T-helper 2 cell treated with Interferon-gamma antibody and Interleukin-4, amounts not matched to agents 5 μg/mL and 100 μg/mL, for 36 hours (primary cell): ENCODE measurements at places on chromosomes 2 and 18.
A peak's percentile ranks its signal among the peaks of the same experiment; 100 is the strongest.

- peaks cover 7% of the 10 kb centered on the region for H3K27me3 ChIP-seq
- H3K4me1 ChIP-seq: peaks cover 13% of the 10 kb centered on the region
- H3K27ac ChIP-seq: no peak overlapping the region
- H3K36me3 ChIP-seq: no peaks in the 10 kb centered on the region
- no peak overlapping the region for H3K4me3 ChIP-seq
- no peak for DNase-seq
These were observed 350.7 kb upstream of the MYT1L start for GRCh38 chr2:2681711-2682251.

DNA sequence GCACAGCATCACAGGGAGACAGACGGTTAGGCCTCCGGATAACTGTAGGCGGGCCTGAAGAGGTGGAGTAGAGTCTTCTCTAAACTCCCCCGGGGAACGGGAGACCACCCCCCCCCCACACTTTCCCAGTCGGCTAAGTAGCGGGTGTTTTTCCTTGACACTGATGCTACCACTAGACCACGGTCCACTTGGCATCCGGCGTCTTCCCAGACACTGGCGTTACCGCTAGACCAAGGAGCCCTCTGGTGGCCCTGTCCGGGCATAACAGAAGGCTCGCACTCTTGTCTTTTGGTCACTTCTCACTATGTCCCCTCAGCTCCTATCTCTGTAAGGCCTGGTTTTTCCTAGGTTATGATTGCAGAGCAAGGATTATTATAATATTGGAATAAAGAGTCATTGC lies 25.7 kb upstream of the NCL start:
- no peak for DNase-seq
- H3K4me3 ChIP-seq: no peak overlapping the region
- no peaks in the 10 kb centered on the region for H3K36me3 ChIP-seq
- H3K27ac ChIP-seq: no peak overlapping the region
- H3K4me1 ChIP-seq: peaks cover 16% of the 10 kb centered on the region

GRCh38 chr2:239293775-239294430 lies 106.9 kb downstream of the HDAC4 start:
- H3K4me1 ChIP-seq: peaks cover 55% of the 10 kb centered on the region
- no peaks in the 10 kb centered on the region for H3K27me3 ChIP-seq
- DNase-seq: peak; percentile 79

GRCh38 chr2:88841224-88841929 lies 149.9 kb downstream of the RPIA start:
- H3K27me3 ChIP-seq: peaks cover 15% of the 10 kb centered on the region
- H3K4me3 ChIP-seq: no peak overlapping the region
- DNase-seq: no peak
- peaks cover 6% of the 10 kb centered on the region for H3K4me1 ChIP-seq

DNA sequence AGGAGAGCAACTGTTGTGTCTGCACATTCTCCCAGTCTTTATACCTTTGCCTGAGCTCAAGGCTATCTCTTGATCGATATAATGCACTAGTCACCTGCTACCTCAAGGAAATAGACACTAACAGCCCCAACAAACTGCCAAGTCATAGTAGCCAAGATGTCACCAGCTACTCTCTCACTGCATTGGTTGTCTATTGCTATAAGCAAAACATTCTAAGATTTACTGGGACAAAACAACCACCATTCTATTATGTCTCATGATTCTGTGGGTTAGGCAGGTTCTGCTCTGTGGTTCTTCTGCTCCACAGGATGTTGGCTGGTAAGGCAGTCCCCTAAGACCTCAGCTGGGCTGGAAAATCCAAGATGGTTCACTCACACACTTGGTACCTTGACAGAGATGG lies 28.5 kb upstream of the MLPH start:
- no peak overlapping the region for H3K27ac ChIP-seq
- H3K4me3 ChIP-seq: no peak overlapping the region
- no peaks in the 10 kb centered on the region for H3K27me3 ChIP-seq
- no peak for DNase-seq
- peaks cover 12% of the 10 kb centered on the region for H3K4me1 ChIP-seq

- peaks cover 7% of the 10 kb centered on the region for H3K27me3 ChIP-seq
- peaks cover 31% of the 10 kb centered on the region for H3K4me1 ChIP-seq
- peak overlapping the region; percentile 99 for H3K27ac ChIP-seq
- no peak for DNase-seq
- H3K4me3 ChIP-seq: peak overlapping the region; percentile 94
- peaks cover 33% of the 10 kb centered on the region for H3K36me3 ChIP-seq
These were observed 2.3 kb downstream of the RNF103 start for GRCh38 chr2:86621280-86621943.

DNA sequence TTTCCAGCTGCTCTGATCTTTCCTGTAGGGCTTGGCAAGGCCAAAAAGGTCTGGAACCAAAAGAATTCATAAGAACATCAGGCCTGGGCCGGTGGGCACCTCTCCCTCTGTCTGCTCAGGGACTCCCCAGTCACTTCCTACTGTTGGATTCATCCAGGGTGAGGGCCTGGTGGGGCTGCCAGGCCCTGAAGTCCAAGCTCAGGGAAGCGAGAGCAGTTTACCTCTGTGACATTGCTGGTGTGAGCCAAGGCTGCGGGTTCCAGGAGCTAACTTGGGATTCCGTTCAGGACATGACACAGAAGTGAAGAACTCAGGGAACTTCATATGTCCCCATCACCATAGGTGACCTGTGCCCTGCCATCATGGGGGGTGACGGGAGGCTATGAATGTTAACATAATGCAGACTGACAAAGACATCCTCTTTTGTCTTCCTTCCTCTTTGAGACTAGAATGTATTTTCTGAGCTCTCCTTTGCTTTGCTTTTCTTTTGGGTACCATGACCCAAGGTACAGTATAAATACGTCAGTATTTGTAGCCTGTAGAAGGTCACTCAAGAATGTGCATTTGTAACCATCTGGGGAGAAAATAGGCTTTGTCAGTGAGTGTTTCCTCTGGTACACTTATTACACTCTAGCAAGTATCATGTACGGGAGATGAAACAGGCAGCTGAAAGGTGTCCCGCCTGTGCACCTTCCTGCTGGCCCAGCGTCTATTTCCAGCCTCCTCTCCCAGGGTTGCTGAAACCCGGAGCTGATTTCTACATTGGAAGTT lies 130.5 kb upstream of the SLC1A4 start:
- no peak for DNase-seq
- no peaks in the 10 kb centered on the region for H3K36me3 ChIP-seq
- no peaks in the 10 kb centered on the region for H3K27me3 ChIP-seq
- H3K4me1 ChIP-seq: peaks cover 12% of the 10 kb centered on the region
- no peak overlapping the region for H3K27ac ChIP-seq

DNA sequence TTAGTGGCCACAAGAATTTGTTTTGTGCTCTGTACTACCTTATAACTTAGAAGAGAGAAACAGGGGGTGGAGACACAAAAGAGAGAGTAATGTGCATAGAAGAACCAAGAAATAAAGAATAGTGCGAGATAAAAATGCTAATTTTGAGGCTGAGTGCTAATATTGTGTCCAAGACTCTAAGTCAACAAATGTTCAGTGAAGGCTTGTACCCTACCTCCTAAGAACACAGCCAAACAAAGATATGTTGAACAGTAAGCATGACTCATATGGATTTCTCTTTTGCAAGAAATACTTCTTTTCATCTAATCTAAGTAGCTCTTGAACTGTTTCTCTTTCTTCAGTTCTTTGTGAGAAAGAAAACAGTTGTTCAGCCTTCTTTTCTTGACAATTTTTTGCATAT lies 45.2 kb downstream of the GAREM1 start:
- H3K27ac ChIP-seq: no peak overlapping the region
- H3K36me3 ChIP-seq: no peaks in the 10 kb centered on the region
- peaks cover 8% of the 10 kb centered on the region for H3K27me3 ChIP-seq
- H3K4me3 ChIP-seq: no peak overlapping the region

- no peak for DNase-seq
- no peaks in the 10 kb centered on the region for H3K36me3 ChIP-seq
- H3K4me1 ChIP-seq: peaks cover 2% of the 10 kb centered on the region
- no peak overlapping the region for H3K4me3 ChIP-seq
- H3K27ac ChIP-seq: no peak overlapping the region
These were observed 64.4 kb upstream of the AFF3 start for GRCh38 chr2:100206731-100207255.

DNA sequence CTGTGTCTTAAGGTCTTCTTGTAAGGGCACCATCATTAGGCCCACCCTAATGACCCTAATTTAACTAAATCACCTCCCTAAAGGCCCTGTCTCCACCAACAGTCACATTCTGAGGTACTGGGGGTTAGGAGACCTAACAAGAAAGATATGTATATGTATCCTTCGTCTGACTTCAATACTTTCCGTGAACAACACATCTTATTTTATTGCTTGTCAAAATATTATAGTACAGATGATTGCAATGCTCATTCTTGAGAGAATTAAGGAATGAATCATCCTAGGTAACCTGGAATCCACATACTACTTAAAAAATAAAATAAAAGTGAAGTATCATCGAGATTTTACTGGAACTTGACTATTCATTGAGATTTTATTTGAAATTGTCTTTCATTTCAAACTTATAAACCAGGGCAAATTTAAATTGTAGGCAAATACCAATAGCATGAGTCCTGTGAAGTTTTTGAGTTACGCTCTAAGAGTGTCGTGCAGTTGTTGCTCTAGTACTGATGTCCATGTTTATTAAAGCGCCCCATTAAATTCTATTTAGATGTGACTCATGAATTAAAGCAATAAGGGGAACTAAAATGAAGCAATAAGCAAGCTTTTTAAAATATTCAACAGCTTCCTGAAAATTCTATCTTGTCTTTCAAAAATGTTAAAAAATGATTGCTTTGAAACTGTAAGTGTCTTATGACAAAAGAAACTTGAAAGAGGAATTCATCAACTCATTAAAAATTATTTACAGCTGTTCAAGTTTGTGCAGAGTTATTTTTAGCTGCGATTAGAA lies 40.0 kb downstream of the CCDC102B start:
- no peaks in the 10 kb centered on the region for H3K27me3 ChIP-seq
- H3K4me3 ChIP-seq: no peak overlapping the region
- H3K27ac ChIP-seq: no peak overlapping the region
- no peaks in the 10 kb centered on the region for H3K4me1 ChIP-seq

DNA sequence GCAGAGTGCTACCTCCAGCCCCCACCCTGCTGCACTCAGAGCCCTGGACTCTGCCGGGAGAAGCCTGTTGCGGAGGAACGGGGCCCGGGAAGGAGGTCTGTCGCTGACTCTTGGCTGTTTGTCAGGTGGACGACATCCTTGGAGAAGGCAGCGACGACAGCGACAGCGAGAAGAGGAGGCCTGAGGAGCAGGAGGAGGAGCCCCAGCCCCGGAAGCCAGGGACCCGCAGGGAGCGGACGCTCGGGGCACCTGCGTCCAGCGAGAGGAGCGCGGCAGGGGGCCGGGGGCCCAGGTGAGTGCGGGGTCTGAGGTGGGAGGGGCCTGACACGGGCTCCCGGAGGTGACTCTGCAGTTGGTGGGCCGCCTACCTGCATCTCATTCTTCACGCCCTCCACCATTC lies 56.6 kb downstream of the CTDP1 start:
- peaks cover 47% of the 10 kb centered on the region for H3K36me3 ChIP-seq
- no peak overlapping the region for H3K4me3 ChIP-seq
- H3K27ac ChIP-seq: no peak overlapping the region
- no peaks in the 10 kb centered on the region for H3K27me3 ChIP-seq
- DNase-seq: no peak

- peaks cover 3% of the 10 kb centered on the region for H3K36me3 ChIP-seq
- peaks cover 4% of the 10 kb centered on the region for H3K4me1 ChIP-seq
- H3K27ac ChIP-seq: no peak overlapping the region
- DNase-seq: peak; percentile 13
- H3K4me3 ChIP-seq: peak overlapping the region; percentile 29
- peaks cover 61% of the 10 kb centered on the region for H3K27me3 ChIP-seq
These were observed 12.0 kb downstream of the ALPG start for GRCh38 chr2:232418466-232419244.

DNA sequence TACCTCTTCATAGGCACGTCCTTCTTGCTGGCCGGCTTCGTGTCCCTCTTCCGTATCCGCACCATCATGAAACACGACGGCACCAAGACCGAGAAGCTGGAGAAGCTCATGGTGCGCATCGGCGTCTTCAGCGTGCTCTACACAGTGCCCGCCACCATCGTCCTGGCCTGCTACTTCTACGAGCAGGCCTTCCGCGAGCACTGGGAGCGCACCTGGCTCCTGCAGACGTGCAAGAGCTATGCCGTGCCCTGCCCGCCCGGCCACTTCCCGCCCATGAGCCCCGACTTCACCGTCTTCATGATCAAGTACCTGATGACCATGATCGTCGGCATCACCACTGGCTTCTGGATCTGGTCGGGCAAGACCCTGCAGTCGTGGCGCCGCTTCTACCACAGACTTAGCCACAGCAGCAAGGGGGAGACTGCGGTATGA lies 2.3 kb downstream of the FZD7 start:
- no peaks in the 10 kb centered on the region for H3K36me3 ChIP-seq
- no peak for DNase-seq
- peaks cover 11% of the 10 kb centered on the region for H3K4me1 ChIP-seq
- no peak overlapping the region for H3K4me3 ChIP-seq
- peaks cover 50% of the 10 kb centered on the region for H3K27me3 ChIP-seq
- no peak overlapping the region for H3K27ac ChIP-seq

DNA sequence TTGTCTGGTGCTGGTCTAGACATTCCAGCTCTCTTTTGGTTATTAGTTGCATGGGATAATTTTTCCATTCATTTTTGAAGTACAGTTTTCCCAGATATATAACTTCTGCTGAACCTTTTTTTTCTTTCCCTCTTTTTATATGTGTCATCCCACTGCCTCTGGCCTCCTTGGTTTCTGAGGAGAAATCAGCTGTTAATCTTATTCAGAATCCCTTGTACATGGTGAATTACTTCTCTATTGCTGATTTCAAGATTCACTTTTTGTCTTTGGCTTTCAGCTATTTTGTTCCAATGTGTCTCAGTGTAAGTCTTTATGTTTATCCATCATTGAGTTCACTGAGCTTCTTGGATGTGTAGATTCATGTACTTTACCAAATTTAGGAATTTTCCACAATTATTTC lies 99.7 kb downstream of the ARHGEF4 start:
- H3K36me3 ChIP-seq: no peaks in the 10 kb centered on the region
- no peak overlapping the region for H3K27ac ChIP-seq
- no peaks in the 10 kb centered on the region for H3K4me1 ChIP-seq
- no peak for DNase-seq

GRCh38 chr2:85277416-85278158 lies 50.2 kb downstream of the TGOLN2 start:
- no peak overlapping the region for H3K4me3 ChIP-seq
- H3K27me3 ChIP-seq: peaks cover 12% of the 10 kb centered on the region
- no peaks in the 10 kb centered on the region for H3K36me3 ChIP-seq
- no peak for DNase-seq

DNA sequence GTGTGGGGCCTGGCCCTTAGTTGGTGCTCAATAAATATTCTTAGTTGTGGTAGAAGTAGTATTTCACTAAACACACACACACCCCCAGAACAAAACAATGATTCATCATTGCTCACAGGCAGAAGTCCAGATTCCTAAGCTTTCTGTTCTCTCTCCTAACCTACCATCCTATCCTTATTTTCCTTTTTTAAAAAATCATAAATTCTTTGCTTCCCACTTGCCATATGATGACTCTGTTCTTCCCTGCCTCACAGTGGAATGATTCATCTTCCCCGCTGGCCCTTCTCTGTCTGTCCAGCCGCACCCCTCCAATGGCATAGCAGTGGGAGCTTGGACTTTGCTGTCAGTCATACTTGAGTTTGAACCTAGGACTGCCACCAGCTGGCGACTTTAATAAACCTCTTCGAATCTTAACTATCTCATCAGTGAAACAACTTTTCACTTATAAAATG lies 5.2 kb downstream of the EML6 start:
- H3K4me1 ChIP-seq: peaks cover 8% of the 10 kb centered on the region
- no peak overlapping the region for H3K27ac ChIP-seq
- DNase-seq: no peak
- no peaks in the 10 kb centered on the region for H3K36me3 ChIP-seq
- H3K27me3 ChIP-seq: peaks cover 72% of the 10 kb centered on the region
- H3K4me3 ChIP-seq: no peak overlapping the region

GRCh38 chr2:128306931-128307460 lies 11.7 kb downstream of the HS6ST1 start:
- no peaks in the 10 kb centered on the region for H3K4me1 ChIP-seq
- no peak overlapping the region for H3K4me3 ChIP-seq
- DNase-seq: no peak
- H3K27ac ChIP-seq: no peak overlapping the region
- H3K36me3 ChIP-seq: no peaks in the 10 kb centered on the region
